ENCODE measurements at places on chromosomes 2 and 18.
A peak's percentile ranks its signal among the peaks of the same experiment; 100 is the strongest.

DNA sequence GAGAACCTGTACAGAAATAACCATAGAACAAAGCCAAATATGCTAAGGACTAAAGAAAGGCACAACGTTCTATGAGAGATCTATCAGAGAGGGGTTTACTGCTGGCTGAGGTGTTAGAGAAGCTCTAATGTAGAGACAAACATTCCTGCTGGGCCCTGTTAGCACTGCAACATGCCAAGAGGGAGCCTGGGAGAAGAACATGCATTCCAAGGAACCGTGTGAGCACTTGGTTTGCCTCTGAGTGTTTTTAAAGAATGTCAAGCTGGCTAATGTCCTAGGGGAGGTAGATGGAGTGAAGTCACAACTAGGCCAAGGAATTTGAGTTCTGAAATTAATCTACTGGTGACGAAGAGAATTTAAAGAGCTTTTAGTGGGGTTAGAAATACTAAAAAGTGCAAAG lies 384.3 kb upstream of the LYPD1 start:
- no peak for DNase-seq

DNA sequence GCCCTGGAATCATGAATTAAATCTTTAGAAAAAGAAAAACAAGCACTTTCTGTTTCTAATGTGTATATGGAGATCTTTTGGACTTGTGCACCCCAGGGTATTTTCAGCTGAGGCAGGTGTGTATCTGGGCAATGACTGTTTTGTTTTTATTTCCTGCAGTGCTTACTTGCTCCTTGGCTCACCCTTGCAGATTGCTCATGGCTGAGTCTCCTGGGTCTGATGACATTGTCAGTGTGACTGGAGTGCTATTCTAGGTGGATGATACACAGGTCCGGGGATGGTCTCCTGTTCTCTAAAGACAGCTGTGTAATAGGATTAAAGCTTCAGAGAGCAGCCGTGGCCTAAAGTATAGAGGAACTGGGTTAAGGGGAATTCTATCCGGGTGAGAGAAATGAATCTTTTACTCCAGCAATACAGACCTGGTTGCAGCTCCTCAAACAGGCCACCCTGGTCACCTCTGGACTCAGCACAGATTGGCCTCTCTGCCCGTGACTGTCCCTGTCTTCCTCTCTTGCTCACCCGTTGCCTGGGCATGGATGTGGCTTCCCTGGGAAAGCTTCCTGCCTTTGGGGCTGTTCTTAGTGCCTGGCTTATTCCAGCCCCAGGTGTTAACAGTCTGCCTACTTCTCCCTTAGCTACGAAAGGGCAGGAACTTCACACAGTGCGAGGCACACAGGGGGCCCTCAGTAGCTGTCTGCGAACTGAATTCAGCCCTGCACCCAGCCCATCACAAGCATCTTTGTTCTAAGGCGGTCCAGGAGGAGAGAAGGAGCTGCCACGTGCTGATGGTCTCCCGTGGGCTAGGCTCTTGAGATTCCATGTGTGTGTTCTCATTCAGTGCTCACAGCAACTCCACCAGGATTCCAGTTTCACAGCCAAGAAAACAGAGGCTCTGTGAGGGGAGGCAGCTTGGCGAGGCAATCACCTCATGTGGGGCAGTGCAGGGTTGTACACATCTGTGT lies 84.3 kb downstream of the ACOXL start:
- no peak for DNase-seq

DNA sequence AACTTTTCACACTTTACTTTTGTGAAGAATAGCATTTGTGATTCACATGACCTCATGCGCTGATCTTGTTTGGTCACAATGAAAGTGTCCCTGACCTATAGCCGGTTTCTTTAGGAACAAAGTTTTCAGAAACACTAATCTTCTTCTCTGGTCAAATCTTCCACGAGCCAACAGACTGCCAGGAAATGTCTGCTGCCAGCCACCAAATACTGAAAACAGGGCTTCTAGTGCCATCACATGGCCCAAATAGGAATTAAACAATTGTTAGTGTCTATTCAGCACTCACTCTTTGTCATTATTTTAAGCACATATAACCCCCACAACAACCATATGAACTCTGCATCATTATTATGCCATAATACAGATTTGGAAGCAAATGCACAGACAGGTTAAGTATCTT lies 286.5 kb upstream of the SYT4 start:
- DNase-seq = no peak

DNA sequence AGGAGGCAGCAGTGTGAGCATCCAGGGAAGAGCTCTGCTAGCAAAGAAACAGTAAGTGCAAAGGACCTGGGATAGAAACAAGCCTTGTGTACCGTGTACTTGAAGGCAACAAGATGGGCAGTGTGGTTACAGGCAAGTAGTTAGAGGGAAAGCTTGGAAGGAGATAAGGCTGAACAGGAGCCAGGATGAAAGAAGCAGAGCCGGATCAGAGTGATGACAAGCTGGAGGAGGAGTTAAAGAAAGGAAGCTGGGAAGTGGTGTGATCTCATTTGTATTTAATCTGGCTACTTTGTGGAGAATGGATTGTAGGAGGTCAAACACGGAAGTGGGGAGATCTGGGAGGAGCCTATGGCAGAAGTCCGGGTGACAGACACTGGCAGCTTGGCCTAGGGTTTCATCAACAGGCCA lies 44.7 kb upstream of the VPS54 start:
- DNase-seq = peak; percentile 73

GRCh38 chr2:210553373-210553772 lies 3.0 kb upstream of the CPS1 start:
- no peak for DNase-seq

- DNase-seq = no peak
These were observed 1.1 kb upstream of the HOXD11 start for GRCh38 chr2:176105730-176106580.

DNA sequence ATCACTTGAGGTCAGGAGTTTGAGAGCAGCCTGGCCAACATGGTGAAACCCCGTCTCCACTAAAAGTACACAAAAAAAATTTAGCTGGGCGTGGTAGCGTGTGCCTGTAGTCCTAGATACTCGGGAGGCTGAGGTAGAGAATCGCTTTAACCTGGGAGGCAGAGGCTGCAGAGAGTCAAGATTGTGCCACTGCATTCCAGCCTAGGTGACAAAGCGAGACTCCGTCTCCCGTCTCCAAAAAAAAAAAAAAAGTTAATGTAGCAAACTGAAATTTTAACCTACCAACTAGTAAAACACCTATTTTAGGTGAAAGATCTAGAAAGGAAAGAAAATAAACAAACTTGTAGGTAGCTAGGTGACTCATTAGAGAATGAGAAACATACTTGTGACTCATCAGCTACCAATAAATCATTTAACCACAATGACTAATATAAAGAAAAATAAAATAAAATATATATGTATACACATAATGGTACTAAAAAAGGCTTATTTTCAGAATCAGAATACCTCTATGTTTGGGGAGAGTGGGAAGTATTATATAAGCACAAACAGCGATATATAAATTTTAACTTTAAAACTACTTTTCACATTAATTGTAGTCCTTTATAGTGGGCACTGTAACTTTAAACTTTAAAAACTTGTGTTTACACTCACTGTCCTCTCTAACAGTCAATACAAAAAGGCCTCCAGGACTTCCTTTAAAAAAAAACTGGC lies 36.6 kb downstream of the DARS1 start:
- DNase-seq = no peak

- no peak for DNase-seq
These were observed 107.5 kb downstream of the GULP1 start for GRCh38 chr2:188399159-188399558.

DNA sequence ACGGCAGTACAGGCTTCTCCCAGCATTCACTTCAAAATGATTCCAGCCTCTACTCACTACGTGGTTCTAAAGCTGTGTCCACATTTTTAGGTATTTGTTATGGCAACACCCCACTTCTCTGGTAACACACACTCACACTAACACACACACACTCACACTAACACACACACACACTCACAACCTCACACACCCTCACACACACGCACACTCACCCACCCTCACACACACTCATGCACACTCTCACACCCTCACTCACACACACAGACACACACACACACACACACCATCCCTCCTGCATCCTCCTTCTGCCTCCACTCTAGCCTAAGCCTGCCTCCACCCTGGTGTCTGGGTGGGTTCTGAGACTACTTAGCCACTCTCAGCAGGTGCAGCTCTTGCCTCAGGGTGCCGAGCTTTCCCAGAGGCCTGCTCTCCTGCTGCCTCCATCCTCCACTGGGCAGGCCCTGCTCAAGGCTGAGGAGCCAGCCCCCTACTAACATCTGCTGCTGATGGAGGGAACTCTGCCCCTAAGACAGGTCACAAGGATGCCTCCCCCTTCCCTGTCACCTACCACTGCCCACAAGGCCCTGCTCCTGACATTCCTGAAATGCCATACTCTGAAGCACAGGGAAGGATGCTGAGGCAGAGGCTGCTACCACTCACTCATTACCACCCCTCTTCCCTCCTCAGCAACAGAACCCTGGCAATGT lies 63.9 kb downstream of the NCAPH start:
- DNase-seq = no peak

GRCh38 chr2:43131051-43131889 lies 95.1 kb downstream of the ZFP36L2 start:
- DNase-seq = peak; percentile 88

DNA sequence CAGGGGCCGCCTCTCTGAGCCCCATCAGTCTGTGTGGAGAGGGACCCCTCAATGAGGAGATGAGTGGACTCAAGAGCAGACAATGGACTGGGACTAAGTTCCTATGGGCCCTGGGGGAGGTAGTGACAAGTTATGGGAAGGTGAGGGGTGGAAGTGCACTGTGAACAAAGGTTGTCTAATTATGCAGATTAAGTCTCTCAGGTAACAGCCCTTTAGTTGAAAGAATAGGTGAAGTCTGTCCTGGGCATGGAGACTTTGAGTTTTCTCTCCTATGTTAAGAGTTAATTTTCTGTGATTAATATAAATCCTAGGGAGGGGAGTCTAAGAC lies 243.8 kb downstream of the FAM210A start:
- DNase-seq = no peak

DNA sequence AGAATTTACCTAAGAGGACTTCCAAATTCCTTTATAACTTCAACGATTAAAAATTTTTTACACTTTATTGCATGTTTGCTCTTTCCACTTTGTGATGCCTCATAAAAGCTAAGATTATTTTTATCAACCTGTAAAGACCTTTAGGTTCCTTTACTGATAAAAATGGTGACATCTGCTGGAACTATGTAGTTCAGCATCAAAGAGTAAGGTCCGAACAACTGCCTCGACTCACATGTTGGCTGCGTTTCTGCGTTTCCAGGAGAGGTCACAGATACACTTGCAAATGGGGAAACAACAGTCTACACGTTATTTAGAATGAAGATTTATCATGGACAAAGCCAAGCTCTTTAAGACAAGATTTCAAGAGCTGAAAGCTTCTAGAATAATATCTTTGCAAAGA lies 18.8 kb upstream of the TMX3 start:
- DNase-seq = no peak

DNA sequence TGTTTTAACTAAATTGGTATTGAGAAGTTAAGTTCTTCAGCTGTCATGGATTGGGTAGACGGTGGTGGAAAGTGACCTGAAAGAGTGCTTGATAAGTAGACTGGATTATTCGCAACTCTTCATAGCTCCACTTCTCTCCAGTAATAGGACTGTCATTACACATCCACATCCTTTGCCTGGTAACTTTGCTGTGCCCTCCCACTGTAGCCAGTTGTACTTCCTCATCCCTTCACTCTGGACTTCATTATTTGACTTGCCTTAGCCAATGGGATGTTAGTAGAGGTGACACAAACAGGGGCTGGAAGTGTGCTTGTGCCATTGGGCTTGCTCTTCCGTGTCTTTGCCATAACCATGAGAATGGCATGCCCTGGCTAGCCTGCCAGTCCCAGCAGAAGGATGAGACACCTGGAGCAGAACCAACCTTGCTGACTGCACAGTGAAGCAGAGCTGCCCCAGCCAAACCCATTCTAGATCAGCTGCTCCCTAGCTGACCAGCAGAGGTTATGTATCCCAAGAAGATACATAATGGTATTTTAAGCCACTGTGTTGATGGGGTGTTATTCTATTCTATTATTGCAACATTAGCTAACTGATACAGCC lies 16.9 kb downstream of the QPCT start:
- no peak for DNase-seq

DNA sequence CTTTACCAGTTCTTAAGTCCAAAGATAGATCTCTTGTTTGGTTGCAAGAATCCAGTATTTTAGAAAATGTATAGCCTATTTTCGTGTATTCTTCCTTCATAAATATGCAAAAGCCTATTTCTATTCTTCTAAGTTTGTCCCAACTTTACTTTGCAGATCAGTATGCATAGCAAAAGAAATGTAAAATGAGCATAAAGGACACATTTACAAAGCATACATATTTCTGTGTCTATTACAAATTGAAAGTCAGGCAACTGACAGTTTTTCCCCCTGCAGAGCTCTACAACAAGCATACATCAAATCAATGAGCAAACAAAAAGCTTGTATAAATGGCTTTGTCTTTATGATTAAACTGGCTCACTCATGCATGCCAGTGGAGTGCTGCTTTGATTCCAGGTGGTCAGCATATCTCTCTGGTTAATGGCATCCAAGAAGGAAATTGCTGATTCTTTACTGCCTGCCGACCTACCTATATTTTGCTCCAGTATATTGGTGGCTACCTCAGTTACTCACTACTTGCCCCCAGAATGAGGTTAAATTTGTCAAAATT lies 10.0 kb upstream of the VPS54 start:
- no peak for DNase-seq

- DNase-seq = no peak
These were observed 1.3 kb downstream of the SPTBN1 start for GRCh38 chr2:54457323-54458023.

GRCh38 chr2:157480182-157480961 lies 36.5 kb upstream of the CYTIP start:
- DNase-seq = no peak

GRCh38 chr2:160061533-160061932 lies 882 bp downstream of the PLA2R1 start:
- DNase-seq = no peak

GRCh38 chr18:74454279-74454751 lies 2.8 kb downstream of the DIPK1C start:
- no peak for DNase-seq

DNA sequence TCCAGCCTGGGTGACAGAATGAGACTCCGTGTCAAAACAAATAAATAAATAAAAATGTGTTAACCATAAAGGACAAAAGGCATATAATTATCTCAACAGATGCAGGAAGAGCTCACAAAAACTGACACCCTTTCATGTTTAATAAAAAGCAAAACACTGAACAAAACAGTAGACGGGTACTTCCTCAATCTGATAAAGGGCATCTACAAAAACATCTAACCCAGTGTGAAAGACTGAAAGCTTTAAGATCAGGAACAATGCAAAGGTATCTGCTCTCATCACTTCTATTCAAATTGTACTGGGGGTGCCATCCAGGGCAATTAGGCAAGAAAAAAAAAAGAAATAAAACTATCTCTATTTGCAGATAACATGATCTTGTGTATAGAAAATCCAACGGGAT lies 11.7 kb upstream of the NCL start:
- DNase-seq = no peak
